ENCODE measurements at places on chromosomes 16 and 17.

- no peak for DNase-seq
Measured at GRCh38 chr17:60631119-60631518, 31.1 kb downstream of the PPM1D start.

GRCh38 chr16:31528523-31529107, 915 bp downstream of the AHSP start:
- no peak for DNase-seq

DNA sequence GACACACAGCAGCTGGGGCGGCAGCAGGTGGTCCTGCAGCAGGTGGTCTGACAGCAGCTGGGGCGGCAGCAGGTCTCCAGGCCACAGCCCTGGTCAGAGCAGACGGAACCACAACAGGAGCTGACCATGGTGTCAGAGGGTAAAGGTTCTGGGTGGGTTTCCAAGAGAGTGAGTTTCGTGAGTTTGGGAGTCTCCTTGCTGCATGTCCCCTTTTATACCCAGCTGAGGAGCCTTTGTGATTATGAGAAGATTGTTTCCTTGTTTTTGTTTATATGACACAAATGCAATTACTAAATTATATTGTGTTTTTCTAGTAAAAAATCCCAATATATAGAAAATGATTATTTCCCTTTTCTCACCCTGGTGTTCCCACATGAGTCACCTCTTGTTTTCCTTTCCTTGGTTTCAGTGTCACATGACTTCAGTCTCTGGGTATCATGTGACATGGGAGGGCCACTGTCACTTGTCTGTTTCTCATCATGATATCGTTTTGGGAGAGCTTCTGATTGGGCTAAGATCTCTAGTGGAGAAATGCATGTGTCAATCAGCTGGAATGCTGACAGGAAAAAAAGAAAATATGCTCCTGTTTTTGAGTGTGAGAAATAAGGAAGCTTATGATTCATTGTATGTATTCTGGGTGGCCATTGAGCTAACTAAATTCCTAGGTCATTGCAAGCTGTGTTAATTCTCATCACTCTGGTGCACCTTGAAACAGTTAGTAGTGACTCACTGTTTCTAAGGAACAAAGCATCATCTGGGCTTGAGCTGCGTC, at the start of gene KRTAP4-6:
TSS of gene KRTAP4-6 (minus strand) at position 185 of the 772 bp plus-strand sequence. CDS start at position 128, 57 bp downstream.
- no peak for DNase-seq

DNA sequence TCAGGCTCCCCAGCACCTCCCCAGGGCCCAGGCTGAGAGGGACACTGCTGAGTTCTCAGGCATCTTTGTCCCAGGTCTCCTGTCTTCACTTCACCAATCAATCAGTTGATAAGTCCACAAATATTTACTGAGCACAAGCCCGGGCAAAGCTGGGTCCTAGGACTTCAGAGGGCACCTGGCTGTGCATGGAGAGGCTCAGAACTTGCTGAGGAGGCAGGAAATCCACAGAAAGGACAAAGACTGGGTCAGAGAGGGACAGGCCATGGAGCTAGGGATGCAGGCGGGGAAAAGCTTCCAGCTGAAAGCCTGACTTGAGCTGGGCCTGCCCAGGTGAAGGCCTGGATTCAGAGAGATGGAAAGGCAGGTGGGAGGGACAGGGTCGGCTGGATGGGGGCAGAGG, 33.2 kb upstream of the C1QL1 start:
- no peak for DNase-seq
